ENCODE measurements at places on chromosomes 1 and 21. TPM values are rescaled to one million over a fixed set of nuclear protein-coding genes. Genes with fewer than 3 reads are reported as not detected.

- no peak for DNase-seq
Measured at GRCh38 chr1:102970496-102971078, 137.7 kb downstream of the COL11A1 start.

DNA sequence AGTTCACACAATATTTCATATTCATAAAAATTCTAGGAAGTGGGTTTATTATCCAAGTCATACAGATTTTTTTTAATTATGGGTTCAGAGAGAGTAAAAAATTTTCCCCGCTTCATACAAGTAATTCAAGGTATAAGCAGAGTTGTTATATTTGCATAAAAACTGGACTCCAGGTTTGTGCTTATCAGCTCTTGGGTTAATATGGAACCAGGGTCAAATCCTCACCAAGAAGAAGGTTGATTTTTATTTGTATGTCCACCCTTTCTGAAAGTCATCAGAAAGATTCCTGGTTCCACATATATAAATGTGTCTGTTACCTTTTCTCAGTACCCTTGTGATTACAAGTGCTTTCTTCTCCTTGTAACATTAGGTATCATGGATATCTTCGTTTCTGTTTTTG is 143.8 kb upstream of the PKN2 start:
- DNase-seq: no peak

DNA sequence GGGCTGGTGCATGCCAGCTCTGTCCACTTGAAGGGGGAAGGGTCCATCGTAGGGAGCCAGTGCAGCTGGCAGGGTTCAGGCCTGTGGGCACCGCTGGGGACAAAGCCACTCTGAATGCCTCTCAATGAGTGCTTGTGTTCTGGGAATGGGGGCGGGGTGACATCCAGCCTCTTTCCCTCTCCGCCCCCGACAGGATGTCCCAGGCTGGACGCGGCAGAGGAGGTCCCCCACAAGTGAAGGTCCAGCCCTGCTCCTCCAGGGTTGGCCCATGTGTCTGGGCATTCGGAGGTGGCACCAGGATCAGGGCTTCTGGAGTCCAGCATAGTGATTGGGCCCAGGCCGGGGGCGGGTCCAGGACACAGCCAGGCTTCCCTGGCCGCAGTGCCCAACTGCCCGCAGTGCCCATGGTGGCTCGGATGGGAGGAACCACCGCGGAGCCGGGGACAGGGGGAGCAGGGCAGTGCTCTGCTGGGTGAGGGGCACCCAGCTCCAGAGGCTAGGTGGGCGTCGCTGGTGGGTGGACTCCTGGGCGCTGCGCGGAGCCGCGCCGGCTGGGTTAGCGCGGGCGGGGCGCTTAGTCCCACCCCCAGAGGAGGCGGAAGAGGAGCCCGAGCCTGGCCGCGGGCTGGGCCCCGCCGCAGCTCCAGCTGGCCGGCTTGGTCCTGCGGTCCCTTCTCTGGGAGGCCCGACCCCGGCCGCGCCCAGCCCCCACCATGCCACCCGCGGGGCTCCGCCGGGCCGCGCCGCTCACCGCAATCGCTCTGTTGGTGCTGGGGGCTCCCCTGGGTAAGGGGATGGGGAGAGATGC is at the start of gene SHISA4:
Gene SHISA4 (plus strand): TSS at position 617 of the 808 bp plus-strand sequence. CDS start 97 bp downstream, at position 714.
- DNase-seq: peak; percentile 57

GRCh38 chr1:150221552-150221951 is 14.4 kb downstream of the ANP32E start:
- DNase-seq: no peak

DNA sequence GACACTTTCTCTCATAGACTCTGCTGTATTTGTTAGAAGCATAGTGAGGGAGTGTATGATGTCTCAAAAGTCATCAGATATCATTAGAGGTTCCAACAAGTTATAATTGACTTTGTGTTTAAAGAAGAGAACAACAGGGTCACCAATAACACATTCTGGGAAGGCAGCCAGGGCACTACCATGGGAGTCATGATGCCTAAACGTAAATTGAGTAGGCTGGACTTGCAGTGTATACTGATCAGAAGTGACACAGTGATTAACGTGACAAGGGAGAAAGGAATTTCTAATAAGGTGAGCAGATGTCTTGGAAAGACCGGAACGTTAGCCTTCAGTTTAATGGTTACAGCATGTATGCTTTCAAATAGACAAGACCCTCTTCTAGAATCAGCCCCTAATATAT is 973.2 kb downstream of the NCAM2 start:
- DNase-seq: no peak

Gene OLIG2
- not detected for total RNA-seq

Gene NTMT2
- not detected for total RNA-seq

Measured in activated naive CD8-positive, alpha-beta T cell treated with anti-CD3 and anti-CD28 coated beads, Interleukin-2, amount 10 ng/mL, durations not matched to agents 7 days and 5 days (primary cell).